ENCODE measurements at places on chromosomes 11 and 22. TPM values are rescaled to one million over a fixed set of nuclear protein-coding genes. Genes with fewer than 3 reads are reported as not detected.

Gene RFPL2
- total RNA-seq: not detected

Gene MMP8
- total RNA-seq: 0.13 TPM

DNA sequence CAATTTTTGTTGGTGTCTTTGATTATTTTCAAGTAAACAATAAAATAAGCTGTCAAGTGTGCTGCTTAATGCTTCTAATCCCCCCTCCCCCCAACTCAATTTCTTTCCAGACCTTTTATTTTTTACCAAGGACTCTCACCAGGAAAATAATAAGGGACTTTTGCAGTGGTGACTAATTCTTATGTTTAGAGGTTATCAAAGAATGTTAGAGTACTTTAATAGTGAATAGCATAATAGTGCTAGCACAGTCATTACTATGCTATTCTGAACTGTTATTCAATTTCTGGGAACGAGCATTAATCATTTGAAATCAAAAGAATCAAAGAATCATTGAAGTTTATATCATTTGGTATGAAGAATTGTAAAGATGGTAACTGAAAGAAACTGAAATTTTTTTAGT, 251.4 kb downstream of the DDX10 start:
- no peaks in the 10 kb centered on the region for H3K4me1 ChIP-seq
- DNase-seq: no peak
- H3K36me3 ChIP-seq: no peaks in the 10 kb centered on the region
- H3K4me3 ChIP-seq: no peak overlapping the region
- no peak overlapping the region for H3K27ac ChIP-seq
- no peaks in the 10 kb centered on the region for H3K27me3 ChIP-seq

DNA sequence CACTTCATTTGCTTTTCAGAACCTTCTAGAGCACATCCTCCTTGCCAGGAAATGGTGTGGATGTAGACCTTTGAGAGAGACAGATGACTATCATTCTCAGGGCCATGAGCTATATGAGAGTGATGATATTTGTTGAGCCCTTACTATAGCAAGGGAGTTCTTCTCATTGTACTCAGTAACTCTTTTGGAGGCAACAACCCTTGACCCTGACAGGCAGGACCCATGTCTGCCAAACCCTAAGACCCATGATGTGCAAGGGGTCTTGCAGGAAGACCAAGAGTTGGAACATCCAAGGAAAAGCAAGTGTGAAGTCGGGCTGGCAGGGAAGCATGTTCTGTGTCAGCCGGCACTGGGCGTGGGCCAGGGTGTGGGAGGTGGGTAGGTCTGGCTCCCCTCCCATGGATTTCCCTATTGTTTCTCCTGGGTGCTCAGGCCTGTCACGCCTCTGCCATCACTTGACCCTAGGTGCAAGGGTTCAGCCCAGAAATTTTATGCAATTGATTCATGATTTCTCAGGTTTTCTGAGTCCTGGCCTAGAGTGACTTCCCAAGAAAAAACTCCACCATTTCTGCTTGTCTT, 1.2 kb downstream of the FOLR3 start:
- peaks cover 4% of the 10 kb centered on the region for H3K27me3 ChIP-seq
- no peaks in the 10 kb centered on the region for H3K4me1 ChIP-seq
- DNase-seq: no peak
- H3K4me3 ChIP-seq: no peak overlapping the region
- H3K36me3 ChIP-seq: no peaks in the 10 kb centered on the region
- no peak overlapping the region for H3K27ac ChIP-seq

Gene CDC42BPG
- total RNA-seq: 0.35 TPM

All from muscle of leg (tissue), 16 donors.